ENCODE measurements at places on chromosomes 12 and 14.

DNA sequence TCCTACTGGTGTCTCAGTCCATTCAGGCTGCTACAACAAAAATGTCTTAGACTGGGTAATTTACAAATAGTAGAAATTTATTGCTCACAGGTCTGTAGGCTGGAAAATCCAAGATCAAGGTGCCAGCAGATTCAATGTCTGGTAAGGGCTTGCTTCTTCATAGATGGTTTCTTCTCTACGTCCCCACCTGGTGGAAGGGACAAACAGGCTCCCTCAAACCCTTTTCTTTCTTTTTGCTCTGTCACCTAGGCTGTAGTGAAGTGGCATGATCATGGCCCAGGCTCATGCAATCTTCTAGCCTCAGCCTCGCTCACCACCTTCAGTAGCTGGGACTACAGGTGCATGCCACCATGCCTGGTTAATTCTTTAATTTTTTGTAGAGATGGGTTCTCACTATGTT lies 106.8 kb upstream of the RPH3A start:
- DNase-seq, result no peak

- DNase-seq, result no peak
Observed at GRCh38 chr12:92736605-92737004, 33.8 kb downstream of the PLEKHG7 start.

DNA sequence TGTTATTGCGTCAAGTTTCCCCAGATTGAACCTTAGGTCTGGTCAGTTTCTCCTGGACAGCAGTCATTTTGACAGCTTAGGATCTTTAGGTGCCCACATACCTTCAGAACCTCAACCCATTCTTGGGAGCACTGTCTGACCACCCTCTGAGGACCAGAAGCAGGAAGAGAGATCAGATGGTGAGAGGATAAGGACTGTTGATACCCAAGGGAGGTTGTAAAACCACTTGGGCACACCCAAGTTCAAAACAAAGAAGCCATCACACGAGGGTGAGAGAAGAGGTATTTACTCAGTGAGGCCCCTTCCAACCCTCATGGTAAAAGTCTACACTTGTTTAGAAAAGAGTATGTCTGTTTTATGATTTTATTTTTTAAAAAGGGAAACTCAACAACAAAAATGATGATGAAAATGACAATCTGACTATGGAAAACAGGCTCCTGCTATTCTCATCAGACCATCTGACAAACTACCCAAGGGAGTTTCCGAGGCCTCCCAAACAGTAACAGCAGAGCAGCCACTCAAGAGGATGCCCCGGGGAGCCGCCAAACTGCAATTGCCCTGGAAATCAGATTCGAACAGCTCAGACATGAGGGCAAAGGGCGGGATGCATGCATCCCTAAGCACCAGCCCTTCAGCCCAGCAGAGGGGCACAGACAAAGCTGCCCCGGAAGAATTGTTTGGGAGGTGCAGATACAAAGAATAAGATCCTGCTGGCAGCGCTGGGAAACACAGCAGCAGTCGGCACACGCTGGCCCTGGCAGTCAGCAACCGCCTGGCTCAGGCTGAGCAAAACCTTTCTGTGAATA lies 162.6 kb upstream of the PLEKHG7 start:
- no peak for DNase-seq

- no peak for DNase-seq
Observed at GRCh38 chr12:82019533-82019932, 260.4 kb upstream of the PPFIA2 start.

DNA sequence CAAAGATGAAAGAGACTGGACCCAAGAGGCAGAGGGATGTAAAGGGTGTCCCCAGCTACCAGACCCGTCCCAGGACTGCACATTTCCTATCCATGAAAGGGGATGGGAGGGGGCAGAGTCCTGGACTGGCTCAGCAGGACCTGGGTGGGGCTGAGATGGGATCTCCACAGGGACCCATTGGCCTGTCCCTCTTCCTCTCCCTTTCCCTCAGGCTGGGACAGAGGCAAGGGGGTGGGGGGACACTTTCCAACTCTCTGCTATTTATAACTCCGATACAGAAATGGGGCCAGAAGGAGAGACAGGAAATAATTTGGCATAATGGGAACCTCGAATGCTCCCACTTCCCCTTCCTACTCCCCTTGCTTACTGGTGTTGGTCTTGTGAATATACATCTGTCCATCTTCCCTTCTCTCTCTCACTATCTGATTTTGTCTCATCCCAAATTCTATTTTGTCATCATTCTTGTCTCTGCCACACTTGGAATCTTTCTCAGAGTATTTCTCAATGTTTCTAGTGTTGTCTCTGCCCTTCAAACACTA lies 1.1 kb upstream of the ITGA7 start:
- no peak for DNase-seq

GRCh38 chr14:37591941-37592481 lies 3.0 kb downstream of the FOXA1 start:
- DNase-seq, result no peak

- DNase-seq, result peak; percentile 87
Observed at GRCh38 chr12:124518051-124518932, 49.1 kb downstream of the NCOR2 start.

- DNase-seq, result peak; percentile 4
Observed at GRCh38 chr12:120584343-120585149, 3.3 kb upstream of the POP5 start.

- DNase-seq, result no peak
Observed at GRCh38 chr12:124938587-124938986, 24.1 kb upstream of the UBC start.

DNA sequence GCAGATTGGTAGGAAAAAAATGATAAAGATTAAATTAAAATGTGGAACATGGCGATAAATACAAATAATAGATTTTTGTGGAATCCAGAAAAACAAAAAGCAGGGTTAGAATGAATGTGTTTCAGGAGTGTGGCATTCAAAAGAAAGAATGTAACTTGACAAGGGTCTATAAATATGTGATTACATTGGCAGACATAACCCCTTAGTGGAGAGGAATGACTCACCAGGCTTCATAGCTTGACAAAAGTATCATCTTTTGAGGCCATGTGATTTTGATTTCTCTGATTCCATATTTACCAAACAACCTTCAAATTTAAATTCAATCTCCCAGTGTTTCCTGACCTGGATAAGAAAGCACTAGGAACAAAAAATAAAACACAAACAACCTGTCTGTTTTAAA lies 24.4 kb upstream of the MGST1 start:
- no peak for DNase-seq

- DNase-seq, result no peak
Observed at GRCh38 chr12:96483116-96483515, 6.3 kb upstream of the CFAP54 start.

- DNase-seq, result no peak
Observed at GRCh38 chr12:73726881-73727280, 810.8 kb upstream of the ATXN7L3B start.

GRCh38 chr14:100341301-100342031 lies 18.3 kb downstream of the SLC25A47 start:
- no peak for DNase-seq

- DNase-seq, result no peak
Observed at GRCh38 chr12:22687361-22688076, 62.5 kb downstream of the ETNK1 start.

GRCh38 chr12:232731-233614 lies 19.0 kb upstream of the SLC6A12 start:
- no peak for DNase-seq

- no peak for DNase-seq
Observed at GRCh38 chr12:76692846-76693245, 71.1 kb upstream of the ZDHHC17 start.

DNA sequence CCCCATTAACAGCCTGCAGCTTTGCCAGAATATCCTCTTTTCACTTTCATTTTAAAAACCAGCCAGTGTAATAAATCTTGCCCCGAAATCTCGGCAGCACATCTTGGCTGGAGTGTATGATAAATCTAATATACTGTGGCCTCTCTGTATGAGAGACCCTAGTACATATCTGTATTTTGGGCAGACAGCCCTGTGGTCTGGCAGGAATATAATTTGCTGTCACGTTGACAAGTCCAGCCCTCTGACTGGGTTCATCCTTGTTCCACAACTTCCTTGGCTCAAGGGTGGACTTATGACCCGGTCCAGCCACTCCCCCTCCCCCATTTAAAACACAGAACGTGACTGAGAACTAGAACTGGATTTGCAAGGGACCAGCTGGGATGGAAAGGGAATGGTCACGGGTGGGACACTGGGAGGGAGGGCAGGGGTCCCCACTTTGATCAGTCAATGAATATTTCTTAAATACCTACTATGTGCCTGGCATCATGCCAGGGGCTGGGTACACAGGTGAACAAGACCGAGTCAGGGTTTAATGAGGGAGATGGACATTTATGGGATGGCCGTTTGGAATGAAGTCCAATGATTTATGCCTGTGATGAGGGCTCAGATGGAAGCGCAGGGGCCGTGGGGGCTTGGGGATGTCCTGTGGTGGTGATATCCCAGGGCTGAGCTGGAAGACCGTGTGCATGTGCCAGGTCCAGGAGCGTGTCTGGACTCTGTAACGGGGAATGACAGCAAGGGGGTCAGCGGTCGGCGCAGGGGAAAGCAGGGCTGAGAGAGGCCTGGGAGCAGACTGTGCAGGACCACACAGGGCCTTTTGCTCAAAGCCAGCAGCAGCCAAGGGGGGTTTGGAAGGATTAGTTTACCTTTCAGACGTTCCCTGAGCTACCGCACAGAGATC lies 190.5 kb downstream of the PHETA1 start:
- no peak for DNase-seq

DNA sequence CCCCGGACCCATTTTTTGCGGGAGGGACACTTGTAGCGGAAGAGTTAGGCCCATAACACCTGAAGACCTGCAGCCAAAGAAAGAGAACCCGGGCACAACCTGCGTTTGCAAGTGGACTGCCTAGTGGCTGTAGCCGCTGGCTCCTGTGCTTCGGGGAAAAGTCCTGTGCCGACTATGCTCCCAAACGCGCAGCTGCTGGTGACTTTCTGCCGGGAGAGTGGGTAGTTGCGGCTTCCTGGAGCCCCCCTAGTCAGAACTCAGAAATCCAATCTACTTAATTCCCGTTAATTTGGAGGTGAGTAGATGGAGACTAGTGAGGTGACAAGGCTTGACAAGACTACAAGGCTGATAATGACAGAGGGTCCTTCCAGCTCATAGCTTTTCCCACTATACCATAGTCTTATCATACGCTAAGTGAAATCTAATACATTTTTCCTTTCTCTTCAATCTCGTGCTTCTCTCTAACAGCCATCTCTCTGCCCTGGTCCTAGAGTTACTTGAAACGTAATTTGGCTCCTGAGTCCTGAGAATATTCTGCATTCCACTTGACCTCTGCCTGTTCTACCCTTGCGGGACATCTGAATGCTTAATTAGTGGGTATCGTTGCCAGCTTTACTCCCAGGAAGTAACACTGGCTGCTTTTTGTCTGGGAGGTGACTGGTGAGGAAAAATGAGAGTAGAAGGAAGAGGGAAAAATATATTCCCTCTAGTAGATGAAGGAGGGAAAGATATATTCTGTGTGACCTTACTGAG lies 556 bp downstream of the MTHFD1 start:
- peak; percentile 72 for DNase-seq

GRCh38 chr12:127342861-127343260 lies 924.1 kb upstream of the TMEM132C start:
- no peak for DNase-seq

DNA sequence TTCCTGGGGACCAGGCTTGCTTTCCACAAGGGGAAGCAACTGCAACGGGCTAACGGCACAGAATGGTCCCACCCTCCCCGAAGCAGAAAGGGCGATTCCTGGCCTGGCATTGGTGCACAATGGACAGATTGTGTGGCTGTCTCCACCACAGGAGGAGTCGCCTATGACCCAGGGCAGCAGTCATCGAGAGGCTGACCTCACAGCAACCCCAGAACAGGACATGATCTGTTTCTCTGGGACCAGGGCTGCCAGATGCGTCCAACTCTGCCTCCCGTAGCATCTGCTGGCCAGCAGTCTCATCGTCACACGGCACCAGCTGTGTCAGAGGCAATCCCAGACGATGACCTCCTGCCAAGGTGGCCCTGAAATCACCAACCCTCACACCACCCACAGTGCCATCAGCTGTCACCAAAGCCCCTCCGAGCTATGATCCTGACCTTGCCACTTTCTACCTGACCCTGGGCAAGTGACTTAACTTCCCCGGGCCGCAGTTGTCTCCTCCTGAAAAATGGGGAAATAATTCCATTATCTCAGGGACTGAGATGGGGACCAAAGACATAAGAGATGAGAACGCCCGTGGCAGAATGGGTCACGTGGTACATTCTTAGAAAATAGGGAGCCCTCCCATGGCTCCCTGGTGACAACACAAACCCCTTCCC lies 86.7 kb downstream of the CHGA start:
- DNase-seq, result no peak

- no peak for DNase-seq
Observed at GRCh38 chr12:3071107-3071506, 6.1 kb upstream of the TSPAN9 start.

GRCh38 chr12:1197264-1198018 lies 206.4 kb downstream of the ERC1 start:
- no peak for DNase-seq

DNA sequence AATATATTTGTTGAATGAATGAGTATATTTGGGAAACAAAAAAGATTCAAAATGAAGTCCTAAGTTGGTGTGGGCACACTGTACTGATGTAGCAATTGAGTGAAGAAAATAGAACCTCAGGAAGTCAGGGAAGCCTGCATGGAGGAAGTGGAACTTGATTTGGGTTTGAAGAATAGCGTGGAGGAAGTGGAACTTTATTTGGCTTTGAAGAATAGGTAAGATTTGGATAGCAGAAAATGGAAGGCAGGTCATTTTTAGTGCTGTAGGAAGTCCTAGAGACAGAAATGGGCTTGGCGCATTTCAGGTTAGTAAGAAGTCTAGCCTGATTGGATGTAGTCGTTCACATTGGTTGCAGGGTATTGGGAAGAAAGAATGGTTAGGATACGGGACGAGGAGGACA lies 5.4 kb downstream of the C12orf75 start:
- DNase-seq, result no peak

DNA sequence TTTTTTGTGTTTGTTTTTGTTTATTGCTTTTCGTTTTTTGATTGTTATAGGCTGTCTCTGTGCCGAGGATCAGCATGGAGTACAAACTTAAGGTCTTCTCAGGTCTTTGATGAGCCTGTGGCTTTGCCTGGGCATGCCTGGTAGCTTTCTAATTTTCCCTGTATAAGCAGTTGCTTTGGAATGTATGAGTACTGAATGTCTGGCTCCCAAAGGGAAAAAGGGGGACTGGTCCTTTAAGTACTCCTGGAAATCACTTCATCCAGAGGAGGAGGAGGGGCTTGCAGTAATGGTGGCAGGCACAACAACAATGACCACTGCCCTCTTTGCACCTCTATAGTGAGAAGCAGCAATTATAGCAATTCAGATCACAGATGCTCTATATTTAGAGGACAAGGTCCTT lies 67.6 kb upstream of the TTC7B start:
- no peak for DNase-seq

DNA sequence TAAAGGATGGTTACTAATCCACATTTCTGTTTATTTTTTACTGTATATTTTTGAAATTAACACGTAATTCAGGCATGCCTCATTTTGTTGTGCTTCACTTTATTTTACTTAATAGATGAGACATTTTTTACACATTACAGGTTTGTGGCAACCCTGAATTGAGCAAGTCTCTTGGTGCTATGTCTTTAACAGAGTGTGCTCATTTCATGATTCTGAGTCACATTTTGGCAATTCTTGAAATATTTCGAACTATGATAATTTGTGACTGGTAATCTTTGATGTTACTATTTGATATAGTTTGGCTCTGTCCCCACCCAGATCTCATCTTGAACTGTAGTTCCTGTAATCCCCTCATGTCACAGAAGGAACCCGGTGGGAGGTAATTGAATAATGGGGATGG lies 1120.5 kb upstream of the FLRT2 start:
- no peak for DNase-seq

GRCh38 chr14:42523666-42524065 lies 917.0 kb downstream of the LRFN5 start:
- DNase-seq, result peak; percentile 42

GRCh38 chr14:32197919-32198318 lies 3.9 kb upstream of the RNU6-7 start:
- DNase-seq, result no peak
